ENCODE measurements at places on chromosomes 4 and X.

DNA sequence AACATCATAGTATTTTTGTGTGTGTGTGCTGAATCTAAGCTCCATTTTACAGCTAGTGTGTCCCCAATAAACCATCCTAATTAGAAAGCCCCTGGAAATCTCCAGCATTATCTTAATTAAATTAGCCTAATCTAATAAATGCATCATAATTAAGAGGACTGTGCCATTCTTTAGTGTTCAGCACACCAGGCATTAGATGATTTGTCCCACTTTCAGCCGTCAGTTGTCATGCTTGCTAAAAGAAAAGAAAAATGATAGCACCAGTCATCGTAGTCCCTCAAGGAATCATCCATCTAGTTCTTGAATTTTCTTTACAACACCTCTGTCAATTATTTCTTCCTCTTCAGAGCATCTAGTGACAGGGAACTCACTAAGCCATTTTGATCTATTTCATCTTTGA, 155.9 kb downstream of the PALLD start:
- DNase-seq = no peak

GRCh38 chr4:151418385-151418784, 9.4 kb downstream of the FHIP1A start:
- DNase-seq = no peak

DNA sequence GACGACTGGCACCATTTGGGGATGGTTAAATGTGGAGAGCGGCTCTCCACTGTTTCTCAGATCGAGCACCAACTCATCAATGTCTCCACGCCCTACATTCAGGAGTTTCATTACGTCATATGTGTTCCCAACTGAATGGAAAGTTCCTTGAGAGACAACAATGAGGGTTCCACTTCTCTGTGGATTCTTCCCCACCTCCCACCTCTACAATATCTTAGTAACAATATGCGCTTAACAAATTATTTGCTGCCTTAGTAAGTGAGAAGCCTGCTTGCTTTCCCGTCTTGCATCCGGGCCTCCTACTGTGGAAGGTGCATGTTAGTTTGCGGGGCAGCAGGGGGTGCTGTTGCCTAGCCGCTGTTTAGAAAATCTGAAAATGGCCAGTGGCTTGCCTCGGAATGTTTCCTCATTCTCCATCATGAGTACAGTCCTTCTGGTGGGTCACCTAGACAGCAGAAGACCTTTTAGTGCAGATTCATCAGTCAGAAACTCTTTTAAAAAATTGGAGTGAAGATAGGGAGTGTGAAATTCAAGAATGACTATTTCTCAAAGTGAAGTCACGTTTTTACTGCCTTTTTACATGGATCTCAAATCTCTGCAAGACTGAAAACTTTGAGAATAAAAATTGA, 55.7 kb downstream of the PHOX2B start:
- DNase-seq = no peak

GRCh38 chr4:80875642-80876041, 154.9 kb upstream of the BMP3 start:
- DNase-seq = no peak

GRCh38 chrX:101429934-101430333, 21.9 kb downstream of the HNRNPH2 start:
- DNase-seq = no peak

- no peak for DNase-seq
These were observed 158.0 kb downstream of the KCNIP4 start for GRCh38 chr4:21790438-21791029.

All from NCI-H187 treated with DMSO at 0.1 percent for 48 hours (cell line).